ENCODE measurements at places on chromosomes 16 and 17.

DNA sequence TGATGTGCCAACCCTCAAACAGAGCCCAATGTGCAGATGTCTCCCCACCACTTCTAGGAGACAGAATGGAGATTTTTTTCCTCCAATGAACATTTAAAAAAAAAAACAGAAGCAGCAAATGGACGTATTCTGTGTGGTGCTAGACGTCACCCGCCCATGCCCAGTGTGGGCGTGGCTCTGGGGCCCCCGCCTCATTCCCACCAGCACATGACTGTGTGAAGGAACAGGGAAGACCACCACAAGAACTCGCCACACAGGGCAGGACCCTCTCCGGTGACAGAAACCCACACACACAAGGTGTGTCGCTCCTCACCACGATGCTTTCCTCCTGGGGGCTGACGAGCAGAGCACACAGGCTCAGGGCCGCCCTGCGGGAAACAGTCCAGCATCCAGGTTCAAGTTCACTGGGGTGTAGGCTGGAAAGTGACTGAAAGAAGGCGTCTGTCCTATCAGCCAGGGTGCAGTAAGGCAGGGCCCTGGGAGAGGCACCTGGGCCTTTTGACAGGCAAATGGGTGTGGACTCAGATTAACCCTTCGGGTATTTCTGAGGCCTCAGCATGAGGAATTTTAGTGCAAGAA, 53.5 kb downstream of the KLHDC4 start:
- DNase-seq = no peak

GRCh38 chr17:33084755-33085154, 93.1 kb downstream of the SPACA3 start:
- no peak for DNase-seq

DNA sequence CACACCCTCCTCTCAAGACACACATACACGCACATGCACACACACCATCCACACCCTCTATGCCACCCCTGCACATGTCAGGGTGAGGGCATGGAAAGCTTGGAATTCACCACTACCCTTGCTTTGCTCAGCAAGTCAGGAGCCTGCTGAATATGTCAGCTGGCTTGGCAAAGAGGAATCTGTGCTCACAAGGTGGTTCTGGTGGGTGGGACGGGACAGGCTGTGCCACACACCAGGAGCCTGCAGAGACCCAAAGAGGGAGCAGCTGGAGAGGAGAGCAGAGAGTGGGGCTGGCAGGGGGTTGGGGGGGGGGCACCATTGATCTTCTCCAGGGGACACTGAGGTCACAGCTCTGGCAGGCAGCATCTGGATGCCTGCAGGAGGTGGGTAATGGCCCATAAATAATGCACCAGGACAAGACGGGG, 48.7 kb upstream of the NDRG4 start:
- DNase-seq = no peak

- DNase-seq = no peak
These were observed 131.1 kb downstream of the PHKB start for GRCh38 chr16:47592232-47592631.

GRCh38 chr17:46968224-46968834, 10.7 kb downstream of the RPRML start:
- DNase-seq = no peak

Measured in 8988T (cell line).